ENCODE measurements at places on chromosomes 6 and 20.

DNA sequence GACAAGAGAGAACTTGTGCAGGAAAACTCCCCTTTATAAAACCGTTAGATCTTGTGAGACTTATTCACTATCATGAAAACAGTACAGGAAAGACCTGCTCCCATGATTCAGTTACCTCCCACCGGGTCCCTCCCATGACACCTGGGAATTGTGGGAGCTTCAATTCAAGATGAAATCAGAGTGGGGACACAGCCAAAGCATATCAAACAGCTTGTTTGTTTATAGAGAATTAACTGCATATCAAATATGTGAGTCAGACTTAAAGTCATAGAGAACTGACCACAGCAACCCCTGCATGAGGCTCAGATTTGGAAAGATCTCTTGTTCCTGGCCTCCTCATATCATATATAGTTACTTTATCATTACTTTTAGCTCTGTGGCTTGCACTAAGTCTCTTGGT is 29.1 kb upstream of the HDAC2 start:
- no peak for DNase-seq

GRCh38 chr6:46186583-46186982 is 15.8 kb upstream of the ENPP5 start:
- DNase-seq, result no peak

GRCh38 chr6:126020305-126021050 is 34.1 kb downstream of the TRMT11 start:
- no peak for DNase-seq

DNA sequence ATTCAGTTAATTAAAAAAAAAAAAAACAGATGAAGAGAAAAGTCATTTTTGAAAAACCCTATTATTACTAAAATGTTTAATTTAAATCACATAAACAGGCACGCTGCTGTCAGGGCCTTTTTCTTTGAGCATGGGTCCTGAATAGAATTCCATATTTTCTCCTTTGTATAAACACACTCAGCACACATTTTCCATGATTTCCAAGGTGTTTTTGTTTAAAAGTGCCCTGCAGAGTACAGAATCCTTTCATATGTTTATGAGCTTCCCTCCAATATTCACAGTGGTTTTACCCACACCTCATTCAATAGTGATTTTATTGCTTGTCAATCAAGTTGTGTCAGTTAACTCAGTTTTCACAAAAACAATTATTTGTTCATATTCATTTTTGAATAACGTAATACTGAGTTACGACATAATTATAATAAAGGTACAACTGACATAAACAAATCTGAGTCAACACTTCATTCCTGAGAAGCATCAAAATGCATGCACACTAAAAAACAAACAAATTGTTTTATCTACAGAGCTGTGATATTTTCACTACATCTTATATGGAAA is 15.2 kb downstream of the SLC35B3 start:
- DNase-seq, result no peak

GRCh38 chr6:160138839-160139419 is 17.3 kb downstream of the SLC22A1 start:
- DNase-seq, result no peak

- no peak for DNase-seq
These were observed 161.4 kb downstream of the FOXC1 start for GRCh38 chr6:1770968-1771723.

DNA sequence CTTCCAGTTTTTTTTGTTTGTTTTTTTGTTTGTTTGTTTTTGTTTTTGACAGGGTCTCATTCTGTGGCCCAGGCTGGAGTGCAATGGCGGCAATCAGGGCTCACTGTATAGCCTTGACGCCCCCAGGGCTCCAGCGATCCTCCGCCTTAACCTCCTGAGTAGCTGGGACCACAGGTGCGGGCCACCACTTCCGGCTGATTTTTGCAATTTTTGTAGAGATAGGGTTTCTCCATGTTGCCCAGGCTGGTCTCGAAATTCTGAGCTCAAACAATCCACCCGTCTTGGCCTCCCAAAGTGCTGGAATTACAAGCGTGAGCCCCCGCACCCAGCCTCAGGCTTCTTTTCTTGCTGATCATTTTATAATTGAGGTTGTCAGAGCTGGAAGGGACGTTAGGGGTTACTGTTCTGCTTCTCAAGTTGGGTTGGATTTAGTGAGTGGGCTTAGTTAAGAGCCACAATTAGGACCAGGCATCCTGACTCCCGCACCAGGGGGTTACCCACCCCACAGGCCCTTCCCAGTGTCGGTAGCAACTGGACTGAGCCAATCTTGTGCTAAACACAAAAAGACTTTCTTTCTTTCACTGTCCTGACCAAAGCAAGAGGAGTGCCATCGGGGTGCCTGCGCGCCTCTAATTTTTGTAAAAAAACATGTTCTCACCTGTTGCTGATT is 13.1 kb upstream of the ZSCAN9 start:
- DNase-seq, result no peak

GRCh38 chr6:30322527-30323501 is 3.9 kb upstream of the TRIM39 start:
- DNase-seq, result peak; percentile 69

DNA sequence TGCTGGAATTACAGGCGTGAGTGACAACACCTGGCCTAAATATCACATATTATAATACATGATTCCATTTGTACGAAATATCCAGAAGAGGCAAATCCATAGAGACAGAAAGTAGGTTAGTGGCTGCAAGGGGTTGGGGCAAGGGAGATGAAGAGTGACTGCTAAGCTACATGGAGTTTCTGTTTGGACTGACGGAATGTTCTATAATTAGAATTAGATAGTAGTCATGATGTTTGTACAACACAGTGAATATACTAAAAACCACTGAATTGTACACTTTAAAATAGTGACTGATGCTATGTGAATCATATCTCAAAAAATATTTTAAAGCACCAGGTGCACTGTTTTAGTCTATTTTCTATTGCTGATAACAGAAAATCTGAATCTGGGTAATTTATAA is 3.7 kb upstream of the HEBP2 start:
- DNase-seq, result no peak

GRCh38 chr6:128005009-128005408 is 104.2 kb upstream of the THEMIS start:
- no peak for DNase-seq
